ENCODE measurements at places on chromosomes 5 and 9.
A peak's percentile ranks its signal among the peaks of the same experiment; 100 is the strongest.

- no peak for ATAC-seq
Observed at GRCh38 chr5:887947-888637, 4.5 kb downstream of the BRD9 start.

DNA sequence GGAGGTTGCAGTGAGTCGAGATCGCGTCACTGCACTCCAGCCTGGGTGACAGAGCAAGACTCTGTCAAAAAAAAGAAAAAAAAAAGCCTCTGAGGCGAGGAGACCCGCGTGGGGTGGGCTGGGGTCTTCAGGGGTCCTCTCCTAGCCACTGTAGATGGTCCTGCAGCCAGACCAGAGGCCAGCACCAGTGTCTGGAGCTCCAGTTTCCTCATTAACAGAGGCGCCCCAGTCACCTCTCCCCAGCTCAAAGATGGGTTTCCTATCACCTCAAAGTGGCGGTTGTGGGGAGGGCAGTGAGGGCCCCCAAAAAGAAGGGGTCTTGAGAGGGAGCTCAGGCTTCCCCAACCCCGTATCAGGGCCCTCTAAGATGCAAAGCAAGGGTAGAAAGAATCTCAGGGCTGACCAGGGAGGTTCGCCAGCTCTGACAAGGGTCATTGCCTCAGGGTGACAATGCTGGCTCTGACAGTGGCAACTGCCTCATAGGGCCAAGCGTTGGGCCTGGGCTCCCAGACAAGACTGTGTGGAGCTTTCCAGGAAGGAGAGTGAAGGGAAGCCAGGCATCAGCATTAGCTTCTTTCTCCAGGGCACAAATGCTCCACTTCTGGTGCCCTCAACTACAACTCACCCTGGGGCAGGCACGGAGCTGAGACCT is 15.0 kb downstream of the STK10 start:
- no peak for ATAC-seq

DNA sequence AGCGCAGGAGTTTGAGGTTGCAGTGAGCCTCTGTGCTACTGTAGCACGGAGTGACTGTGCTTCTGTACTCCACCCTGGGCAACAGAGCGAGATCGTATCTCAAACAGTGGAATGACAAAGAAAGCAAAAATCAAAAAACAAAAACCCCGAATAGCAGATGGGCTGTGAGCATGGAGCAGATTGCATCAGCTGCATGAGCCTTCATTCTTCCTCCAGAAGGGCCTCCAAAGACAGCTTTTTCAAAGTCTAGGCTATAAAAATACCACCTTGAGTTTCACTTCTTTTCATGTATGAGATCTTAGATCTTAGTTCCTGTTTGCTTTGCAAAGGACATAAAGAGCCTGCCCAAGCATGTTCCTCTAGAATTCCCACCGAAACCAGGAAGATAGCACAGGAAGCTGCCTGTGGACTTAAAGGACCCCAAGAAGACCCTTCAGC is 15.0 kb upstream of the HSPB3 start:
- no peak for ATAC-seq

GRCh38 chr9:116604251-116604650 is 82.9 kb upstream of the TRIM32 start:
- no peak for ATAC-seq

GRCh38 chr5:149886692-149887470 is 57.7 kb downstream of the PDE6A start:
- peak; percentile 51 for ATAC-seq

DNA sequence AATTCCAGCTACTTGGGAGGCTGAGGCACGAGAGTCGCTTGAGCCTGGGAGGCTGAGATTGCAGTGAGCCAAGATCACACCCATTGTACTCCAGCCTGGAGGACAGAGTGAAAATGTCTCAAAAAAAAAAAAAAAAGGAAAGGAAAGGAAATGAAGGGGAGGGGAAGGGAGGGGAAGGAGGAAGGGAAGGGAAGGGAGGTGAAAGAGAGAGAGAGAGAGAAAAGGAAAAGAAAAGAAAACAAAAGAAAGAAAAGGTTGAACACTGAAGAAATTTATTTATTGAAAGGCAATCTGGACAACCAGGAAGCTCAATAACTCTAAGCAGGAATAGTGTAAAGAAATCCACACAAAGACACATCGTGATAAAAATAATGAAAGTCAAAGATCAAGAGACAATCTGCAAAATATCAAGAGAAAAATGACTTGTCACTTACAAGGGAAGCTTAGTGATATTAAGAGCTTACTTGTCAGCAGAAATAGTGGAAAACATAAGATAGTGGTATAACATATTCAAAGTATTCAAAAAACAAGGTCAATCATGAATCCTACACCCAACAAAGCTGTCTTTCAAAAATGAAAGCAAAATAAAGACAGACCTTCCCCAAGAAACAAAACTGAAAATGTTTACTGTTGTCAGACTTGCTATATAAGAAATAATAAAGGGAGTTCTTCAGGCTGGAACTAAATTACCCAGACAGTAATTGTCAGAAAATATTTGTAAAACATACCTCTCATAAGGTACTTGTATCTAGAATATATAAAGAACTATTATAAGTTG is 10.9 kb upstream of the RIMOC1 start:
- no peak for ATAC-seq

DNA sequence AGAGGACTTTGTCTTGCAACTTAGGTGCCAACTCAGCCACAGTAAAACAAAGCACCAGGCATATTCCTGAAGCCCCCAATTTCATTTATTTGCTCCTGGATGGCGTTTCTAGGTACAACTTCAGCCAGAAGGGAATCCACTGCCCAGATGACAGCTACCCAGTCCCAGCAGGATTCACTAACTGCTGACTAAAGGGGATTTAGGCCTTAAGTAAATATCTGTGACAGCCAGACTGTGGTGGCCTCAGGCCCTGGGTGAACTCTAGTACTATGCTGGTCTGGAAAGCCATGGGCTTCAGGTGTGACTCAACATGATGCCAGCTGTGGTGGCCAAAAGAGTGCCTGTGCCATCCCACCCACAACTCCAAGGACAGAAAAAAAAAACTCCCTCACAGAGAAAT is 396.1 kb upstream of the CCNG1 start:
- no peak for ATAC-seq
